Melanocyte of skin (primary cell): ENCODE measurements at places on chromosomes 3 and 15. TPM values are rescaled to one million over a fixed set of nuclear protein-coding genes. Genes with fewer than 3 reads are reported as not detected.

The TM4SF1 gene
- 534 and 605 TPM in 2 replicates for total RNA-seq

The GOLGA6B gene
- total RNA-seq, result under 0.01 TPM in 1 of 2 replicates, not detected in the other

The ECE2 gene
- not detected in 2 replicates for total RNA-seq

The ZNF35 gene
- 15.7 and 17.7 TPM in 2 replicates for total RNA-seq
